Kidney (tissue), 22 donors: ENCODE measurements at places on chromosomes 5 and 9.

GRCh38 chr5:81907012-81907635 lies 64.7 kb upstream of the ATG10 start:
- DNase-seq = peak; percentile 52

- DNase-seq = no peak
Measured at GRCh38 chr9:122468735-122469134, 9.0 kb downstream of the OR1J1 start.

- no peak for DNase-seq
Measured at GRCh38 chr5:133688391-133688790, 76.0 kb upstream of the FSTL4 start.

DNA sequence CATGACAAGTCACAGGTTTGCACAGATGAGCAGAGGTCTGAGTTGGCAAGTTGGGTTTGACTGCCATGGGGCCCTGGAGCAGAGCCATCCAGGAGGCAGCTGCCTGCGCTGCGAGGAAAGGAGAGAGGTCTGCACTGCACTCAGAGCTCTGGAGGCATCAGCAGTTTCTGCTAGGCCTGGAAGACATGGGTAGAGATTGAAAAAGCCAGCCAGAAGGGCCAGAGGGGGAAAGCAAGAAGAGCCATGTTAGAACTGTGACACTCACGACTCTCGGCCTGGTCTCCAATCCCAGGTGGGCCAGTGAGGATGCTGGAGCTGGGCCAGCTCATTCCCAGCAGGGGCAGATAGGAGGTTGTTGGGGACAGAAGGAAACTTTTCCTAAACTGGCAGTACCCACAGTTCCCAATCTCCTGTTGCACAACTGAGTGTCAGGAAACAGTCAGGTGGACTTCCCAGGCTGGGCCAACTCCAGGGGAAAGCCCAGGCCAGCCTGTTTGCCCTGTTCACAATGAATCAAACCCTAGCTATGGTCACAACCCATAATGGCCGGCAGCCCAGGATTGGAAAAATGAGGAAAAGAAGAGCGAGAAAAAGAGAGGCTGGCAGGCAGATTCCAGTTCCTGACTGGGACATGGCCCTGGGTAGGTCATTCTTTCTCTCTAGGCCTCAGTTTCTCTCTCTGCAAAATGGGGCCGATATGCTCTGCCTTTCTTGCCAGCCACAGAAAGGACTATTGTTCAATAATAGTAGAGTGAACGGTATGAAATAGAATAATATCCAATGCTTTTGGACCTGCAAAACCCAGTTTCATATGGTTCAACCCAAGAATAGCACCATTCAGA lies 7.8 kb upstream of the ORM1 start:
- DNase-seq = peak; percentile 67

- no peak for DNase-seq
Measured at GRCh38 chr5:34051374-34051980, 8.5 kb upstream of the C1QTNF3 start.

DNA sequence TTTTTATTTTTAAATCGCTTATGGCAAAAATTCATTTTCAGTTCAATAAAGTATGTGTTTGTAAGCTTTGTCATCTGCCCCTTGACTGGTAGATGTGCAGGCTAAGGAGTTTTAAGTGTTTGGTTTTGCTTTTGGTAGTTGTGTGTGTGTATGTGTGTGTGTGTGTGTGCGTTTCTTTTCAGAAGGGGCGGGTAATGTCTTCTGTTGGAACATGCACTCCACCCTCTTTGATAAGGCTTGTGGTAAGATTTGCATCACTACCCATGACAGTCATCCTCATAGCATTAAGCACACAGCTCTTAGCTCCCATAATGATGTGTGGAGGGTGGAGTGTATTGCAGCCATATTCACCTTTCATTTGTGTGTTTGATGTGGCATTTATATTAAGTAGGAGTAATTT lies 92.1 kb upstream of the FSD1L start:
- no peak for DNase-seq

DNA sequence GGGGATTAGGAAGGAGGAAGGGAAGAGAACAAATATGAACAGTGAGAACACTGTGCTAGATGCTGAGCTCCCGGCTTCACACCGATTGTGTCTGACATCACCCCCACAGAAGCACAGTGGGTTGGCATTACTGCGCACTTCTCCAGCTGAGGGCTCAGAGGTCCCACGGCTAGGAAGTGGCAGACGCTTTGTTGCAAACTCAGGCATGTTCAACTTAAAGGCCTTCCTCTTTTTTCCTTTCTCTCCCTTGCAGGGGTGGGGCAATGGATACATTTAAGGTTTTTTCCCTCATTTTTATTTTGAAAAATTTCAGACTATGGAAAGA lies 15.5 kb upstream of the SHB start:
- no peak for DNase-seq

DNA sequence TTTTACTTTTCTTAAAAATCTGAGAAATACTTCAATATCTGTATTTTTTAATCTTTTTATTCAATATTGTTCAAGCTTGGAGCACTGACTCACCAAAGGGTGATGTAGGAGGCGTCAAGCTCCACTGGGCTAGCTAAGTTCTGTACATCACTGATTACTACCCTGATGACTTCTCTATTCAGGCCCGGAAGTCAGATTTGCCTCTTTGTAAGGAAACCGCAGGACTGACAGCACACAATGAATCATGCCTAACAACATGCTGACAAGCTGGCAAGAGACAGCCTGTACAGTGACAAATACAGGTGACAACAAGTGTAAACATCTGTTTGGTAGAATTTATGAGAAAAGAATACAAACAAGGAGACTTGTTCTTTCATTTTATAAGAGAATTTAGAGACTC lies 627.9 kb upstream of the RORB start:
- peak; percentile 46 for DNase-seq

DNA sequence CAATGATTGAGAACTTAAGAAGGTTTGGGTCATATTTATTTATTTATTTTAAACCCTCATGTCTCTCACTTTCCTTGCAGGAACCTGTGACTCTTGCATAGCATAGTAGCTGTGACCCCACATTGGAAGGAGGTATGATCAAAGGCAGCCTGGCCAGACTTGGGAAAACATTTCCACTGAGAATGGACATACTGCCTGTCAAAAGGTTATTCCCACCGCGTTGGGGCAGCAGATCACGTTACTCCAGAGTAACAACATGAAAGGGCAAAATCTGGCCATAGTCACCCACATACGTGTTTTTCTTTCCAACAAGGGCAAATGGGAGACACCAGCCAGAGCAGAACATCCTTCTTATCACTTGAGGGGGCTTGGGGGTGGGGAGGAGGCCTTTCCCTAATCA lies 95.7 kb downstream of the ARL15 start:
- peak; percentile 65 for DNase-seq
